NCI-H2227 treated with DMSO at 0.1 percent for 48 hours (cell line): ENCODE measurements at places on chromosomes 1 and 21.

DNA sequence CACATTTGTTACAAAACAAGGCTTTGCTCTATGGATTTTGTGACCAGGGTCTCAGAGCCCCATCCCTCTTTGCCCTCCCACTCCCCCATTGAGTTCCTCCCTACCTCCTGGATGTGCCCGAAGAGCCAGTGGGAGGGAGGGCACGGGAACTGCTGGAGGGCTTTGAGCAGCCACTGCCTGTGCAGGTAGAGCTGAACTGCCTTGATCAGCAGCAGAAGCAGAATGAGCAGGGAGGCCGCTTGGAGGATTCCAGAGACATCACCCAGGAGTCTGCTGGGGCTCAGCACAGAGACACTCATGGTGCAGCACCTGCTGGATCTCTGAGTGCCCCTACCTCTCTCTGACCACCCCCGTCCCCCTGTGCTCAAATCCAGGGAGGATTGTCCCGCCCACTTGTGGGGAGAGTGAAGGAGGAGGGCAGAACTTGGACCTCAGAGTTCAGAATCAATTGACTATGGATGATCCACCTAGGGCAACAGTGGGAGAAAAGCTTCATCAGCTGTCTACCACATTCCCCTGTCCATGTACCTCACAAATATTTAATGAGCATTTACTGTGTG lies at the start of gene CYP4A11:
TSS of gene CYP4A11 (minus strand) at position 342 of the 560 bp plus-strand sequence. CDS start at position 299, 43 bp downstream.
- DNase-seq = no peak

GRCh38 chr1:109112056-109112651 lies 1.8 kb upstream of the ELAPOR1 start:
- peak; percentile 56 for DNase-seq

DNA sequence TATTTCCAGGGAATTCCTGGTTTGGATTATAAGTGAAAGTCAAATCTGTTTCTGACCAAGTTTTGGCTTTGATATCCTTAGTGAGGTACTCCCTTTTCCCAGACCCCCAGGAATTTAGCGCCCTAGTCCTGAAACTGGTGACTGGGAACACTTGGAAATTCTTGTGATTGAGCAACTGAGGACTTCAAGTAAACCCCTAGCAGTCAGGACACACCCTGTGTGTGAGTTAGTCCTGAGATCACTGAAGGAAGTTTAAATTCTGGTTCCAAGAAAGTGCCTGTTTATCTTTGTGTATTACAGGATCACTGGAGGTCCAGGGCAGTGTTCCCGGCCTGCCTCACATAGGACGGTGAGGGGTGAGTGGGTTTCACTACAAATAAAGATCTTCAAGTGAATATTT lies 95.1 kb upstream of the F3 start:
- DNase-seq = no peak

DNA sequence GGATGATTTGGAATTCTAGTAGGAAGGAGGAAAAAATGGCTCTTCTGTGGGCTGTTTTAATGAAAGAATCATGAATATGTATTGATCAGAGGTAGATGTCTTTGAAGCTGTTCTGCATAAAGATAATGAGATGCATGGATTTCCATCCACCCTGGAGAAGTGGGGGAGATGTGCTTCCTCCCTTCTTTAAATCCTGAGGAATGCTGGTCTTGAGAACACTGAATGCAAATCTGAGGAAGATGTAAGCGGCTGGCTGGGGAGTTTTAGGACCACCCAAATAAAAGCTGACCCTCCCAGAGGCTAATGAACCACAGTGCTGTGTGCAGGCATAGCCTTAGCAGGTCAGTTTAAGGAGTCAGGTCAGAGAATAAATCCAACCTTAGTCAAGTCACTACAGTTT lies 37.3 kb downstream of the ZMYND12 start:
- no peak for DNase-seq

DNA sequence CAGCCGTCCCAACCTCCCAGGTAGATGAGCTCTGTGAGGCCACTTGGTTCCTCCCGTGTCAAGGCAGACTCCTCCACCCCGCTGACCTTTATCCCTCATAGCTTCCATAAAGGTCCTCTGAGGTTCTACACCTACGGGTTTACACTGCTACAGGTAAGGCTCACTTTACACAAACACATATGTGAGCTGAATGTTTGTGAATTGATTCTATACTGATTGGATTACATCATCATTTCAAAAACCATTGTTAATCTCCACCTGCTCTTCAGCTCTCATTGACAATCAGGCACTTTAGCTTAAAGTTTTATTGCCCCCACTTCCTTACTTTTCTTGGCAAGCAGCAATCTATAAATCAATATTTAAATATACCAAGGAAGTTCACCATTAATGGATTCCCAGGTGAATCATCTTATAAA lies 12.8 kb upstream of the RGS16 start:
- no peak for DNase-seq

DNA sequence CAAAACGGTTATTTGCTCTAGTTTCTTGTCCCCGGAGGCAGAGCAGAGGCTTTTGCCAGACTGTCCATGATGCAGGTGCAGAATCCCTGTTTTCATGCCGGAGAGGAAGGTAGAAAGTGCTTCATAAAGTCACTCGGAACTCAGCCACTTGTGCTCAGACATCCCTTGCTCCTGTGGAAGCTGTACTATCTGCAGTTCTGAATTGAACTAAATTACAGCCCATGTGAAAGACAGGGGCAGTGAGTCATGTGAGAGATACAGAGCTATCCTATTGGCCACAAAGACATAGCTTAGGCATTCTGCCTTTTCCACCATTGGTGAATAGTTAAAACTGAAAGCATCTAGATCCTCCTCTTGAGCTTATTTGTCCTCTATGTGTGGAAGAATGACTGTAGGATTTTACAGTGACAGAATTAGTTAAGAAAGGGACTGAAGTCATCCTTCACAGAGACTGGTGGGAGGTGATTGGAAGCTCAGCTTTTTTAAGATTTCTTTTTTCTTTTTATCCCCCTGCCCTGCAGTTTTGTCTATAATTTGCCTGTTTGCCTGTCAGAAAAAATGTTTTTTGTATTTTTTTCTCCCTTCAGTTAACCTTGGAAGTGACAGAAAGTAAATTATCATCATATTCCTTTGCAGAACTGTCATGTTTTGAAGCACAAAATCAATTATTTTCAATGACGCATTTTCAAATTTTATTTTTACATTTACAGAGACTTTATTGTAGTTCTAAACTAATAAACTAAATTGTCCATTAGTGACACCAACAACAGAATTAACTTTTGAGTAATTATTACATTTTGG lies 298.6 kb downstream of the PTPRC start:
- peak; percentile 91 for DNase-seq

DNA sequence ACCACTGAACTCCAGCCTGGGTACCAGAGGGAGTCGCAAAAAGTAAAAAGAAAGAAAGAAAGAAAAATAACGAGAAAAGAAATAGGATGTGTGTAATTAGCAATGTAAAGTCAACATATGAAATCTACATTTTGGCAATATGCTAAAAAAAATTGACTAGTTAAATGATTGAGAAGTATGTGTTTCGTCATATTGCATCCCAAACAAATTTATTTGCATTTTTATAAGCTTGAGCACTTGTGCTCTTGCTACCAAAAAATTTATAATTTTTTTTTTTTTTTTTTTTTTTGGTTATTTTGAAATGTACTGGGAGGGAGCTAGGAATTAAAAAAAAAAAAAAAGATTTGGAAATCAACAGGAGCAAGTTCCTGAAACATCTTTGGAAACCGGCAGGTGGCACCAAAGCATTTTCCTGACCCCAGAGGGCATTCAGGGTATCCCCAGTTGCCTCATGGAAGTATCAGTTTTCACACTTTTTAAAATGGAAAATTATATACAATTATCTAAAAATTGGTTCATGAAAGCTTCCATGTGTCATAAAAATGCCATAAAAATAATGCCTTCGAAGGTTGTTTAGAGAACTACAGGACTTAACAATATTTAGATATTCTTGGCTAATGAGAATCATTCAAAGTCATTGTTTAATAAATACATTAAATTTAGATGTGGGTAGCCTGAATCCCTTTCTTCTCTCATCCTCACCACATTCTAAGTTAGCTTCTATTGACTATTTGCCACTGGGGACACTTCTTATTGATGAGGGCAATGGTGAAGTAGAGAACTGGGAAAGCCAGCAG lies 4.8 kb upstream of the HEATR1 start:
- DNase-seq = peak; percentile 17

DNA sequence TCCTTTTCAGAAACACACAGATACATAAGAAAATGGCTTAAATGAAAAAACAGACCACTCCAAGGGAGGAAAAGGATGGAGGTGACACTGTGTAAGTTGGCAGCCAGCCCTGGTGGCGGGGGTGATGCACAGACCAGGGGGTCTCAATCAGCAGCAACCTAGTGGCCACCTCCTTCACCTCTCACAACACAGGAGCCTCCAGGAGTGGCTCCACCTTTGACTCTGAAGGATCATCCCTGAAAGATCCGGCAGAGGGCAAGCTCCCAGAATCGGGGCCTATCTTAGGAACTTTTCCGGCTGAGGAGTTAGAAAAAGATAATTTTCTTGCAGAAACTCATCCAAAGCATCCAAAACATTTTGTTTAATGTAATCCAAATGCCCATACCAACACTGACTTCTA lies 51.2 kb upstream of the SMYD2 start:
- DNase-seq = no peak

DNA sequence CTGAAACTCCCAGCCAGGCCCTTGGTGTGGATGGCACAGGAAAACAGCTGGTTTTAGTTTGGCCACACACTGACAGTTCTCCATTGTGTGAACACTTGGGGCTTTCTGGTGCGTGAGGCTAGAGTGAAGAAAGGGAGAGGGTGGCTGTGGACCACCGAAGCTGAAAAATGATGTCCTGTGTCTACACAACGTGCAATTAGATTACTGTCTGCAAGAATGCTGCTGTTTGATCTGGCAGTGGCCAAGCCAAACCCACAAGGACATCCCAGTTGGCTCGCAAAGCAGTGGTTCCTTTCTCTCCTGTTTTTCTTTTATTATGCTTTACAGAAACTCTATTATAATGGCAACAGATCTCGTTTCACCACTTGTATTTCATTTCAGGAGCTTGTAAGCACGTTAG lies 58.9 kb downstream of the ERG start:
- no peak for DNase-seq

DNA sequence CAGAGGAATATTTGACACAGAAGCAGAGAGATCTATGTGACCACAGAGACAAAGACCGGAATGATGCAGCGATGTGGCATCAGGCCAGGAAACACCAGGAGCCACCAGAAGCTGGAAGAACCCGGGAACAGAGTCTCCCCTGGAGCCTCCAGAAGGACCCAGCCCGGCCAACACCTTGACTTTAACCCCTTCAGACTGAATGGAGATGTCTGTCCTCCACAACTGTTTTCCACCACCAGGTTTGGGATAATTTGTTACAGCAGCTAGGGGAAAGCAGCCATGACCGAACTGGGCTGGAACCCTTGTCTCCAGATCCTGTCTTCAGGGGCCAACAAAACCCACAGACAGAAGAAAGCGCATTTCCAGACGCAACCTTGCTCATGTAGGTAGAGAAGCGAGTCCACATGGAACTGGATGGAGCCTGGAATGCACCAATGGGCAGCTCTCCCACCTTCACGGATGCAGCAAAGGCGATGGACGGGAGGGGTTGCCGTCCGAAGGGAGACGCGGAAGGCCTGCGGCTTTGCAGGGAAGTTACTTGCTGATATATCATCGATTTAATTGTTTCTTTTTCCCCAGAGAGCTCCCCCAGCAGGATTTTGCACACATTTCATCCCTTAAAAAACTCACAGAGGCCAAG lies 396.6 kb downstream of the NPHP4 start:
- no peak for DNase-seq

DNA sequence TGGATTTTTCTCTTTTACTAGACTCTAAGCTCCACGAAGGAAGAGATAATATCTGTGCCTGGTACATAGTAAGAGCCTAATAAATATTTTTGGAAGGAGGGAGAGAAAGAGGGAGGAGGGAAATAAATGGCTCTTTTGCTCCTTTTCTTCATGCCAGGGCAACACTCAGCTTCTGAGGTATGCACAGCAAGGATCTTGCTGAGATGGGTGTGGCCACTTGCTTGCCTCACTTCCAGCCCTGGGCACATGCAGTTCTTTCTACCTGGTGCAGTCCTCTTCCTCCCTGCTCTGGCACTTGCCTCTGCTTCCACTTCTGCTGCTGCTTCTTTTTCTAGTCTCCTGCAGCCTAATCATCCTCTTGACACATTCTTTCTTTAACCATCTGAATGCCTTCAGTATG lies 148.1 kb downstream of the FGGY start:
- no peak for DNase-seq

DNA sequence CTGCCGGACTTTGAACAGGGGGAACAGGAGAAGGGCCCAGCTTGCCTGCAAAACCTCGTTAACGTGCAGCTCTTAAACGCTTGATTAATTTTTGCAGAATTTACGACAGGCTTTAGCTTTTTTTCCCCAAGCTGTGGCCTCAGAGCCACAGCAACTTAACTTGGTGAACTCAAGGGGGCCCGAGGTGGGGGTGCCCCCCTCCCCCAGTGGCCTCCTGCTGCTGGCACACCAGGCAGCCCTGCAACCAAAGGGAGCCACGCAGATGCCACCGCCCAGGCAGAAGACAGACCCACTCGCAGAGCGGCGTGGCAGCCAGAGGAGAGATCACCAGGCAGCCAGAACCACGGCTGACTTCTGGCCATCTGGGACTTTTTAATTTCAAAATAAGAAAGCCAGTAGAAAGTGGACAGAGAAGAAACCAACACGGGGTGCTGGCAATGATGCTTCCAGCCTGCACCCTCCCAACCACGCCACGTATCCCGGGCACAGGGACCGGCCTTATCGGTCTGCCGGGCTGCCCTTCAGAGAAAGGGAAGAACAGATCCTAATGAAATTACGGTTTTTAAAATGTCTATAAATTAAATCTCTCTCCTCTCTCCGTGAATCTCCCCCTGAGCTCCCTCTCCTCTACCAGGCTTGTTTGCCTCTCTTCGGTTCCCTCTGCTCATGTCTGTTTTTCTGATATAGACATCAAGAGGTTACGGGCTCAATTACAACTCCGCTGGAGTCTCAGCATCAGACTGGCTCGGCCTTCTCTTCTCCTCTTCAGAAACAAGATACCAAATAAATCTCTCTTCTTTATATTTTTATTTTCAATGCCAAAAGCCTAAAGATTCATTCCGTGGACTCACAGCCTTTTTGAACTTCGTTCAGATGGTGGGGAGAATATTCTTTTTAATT lies 6.4 kb downstream of the CASZ1 start:
- DNase-seq = peak; percentile 22

DNA sequence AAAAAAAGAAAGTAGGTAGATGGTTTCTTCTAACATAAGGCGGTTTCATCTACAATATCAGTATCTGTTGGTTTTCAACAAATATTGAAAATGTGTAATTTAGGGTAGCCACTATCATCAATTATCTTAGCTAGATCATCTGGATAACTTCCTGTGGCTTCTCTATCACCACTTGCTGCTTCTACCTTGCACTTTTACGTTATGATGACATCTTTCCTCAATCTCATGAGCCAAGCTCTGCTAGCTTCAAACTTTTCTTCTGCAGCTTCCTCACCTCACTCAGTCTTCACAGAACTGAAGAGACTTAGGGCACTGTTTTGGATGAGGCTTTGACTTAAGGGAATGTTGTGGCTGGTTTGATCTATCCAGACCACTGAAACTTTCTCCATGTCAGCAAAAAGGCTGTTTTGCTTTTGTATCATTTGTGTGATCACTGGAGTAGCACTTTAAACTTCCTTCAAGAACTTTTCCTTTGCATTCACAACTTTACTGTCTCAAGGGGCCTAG lies 144.9 kb upstream of the HP1BP3 start:
- no peak for DNase-seq

GRCh38 chr1:94743862-94744261 lies 76.3 kb upstream of the SLC44A3 start:
- DNase-seq = no peak
